ENCODE measurements at places on chromosomes 7 and 10.

- DNase-seq, result peak; percentile 22
Measured at GRCh38 chr10:124596962-124597845, 135.6 kb downstream of the LHPP start.

DNA sequence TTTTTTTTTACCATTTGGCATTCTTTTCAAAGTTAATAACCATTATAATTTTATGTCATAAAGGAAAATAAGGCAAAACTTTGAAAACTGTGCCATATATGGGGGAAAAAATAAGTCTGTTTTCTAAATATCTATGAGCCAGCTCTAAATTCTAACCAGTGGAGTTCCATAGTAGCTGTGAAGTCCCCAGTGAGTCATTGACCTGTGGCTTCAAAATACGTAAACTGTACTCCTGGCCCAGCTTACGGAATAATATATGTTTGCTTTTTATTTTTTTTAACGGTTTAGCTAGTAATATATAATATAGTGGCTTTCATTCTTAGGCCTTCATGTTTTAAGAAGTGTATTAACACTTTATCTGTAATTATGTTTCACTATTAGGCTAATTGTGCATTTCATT is 20.5 kb downstream of the ZRANB1 start:
- DNase-seq, result no peak

GRCh38 chr7:1696671-1697498 is 26.8 kb downstream of the ELFN1 start:
- DNase-seq, result no peak

DNA sequence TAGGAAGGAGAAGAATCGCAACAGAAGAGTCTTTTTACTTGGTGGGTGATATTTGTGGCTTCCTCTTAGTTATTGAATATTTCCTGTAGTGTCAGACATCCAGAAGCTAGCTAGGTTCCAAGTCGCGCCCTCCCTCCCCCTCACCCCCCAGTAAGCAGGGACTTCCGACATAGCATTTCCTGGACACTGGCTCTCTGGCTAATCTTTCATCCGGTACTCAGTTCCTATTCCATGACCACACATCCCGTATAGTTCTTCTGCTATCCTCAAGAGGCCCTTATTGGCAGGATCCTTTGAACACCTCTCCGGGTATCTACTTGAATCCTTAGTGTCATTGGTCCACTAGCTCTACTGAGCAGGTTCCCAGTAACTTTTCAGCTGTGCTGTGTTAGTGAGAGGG is 167.8 kb downstream of the HDAC9 start:
- DNase-seq, result no peak

- no peak for DNase-seq
Measured at GRCh38 chr7:1747004-1747801, 77.1 kb downstream of the ELFN1 start.

- no peak for DNase-seq
Measured at GRCh38 chr7:50857804-50858489, 75.3 kb upstream of the GRB10 start.

GRCh38 chr7:24670782-24671181 is 86.5 kb downstream of the GSDME start:
- no peak for DNase-seq

DNA sequence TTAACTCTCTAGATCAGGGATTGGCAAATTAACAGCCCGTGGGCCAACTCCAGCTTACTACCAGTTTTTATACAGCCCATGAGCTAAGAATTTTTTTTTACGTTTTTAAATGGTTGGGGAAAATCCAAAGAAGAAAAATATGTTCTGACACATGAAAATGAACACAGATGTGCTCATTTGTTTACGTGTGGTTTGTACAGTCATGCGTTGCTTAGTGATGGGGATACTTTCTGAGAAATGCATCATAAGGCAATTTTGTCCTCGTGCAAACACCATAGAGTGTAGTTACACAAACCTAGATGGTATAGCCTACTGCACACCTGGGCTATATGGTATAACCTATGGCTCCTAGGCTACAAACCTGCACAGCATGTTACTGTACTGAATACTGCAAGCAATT is 8.3 kb upstream of the SMKR1 start:
- DNase-seq, result no peak

GRCh38 chr10:124632566-124632965 is 111.6 kb downstream of the FAM53B start:
- DNase-seq, result no peak

DNA sequence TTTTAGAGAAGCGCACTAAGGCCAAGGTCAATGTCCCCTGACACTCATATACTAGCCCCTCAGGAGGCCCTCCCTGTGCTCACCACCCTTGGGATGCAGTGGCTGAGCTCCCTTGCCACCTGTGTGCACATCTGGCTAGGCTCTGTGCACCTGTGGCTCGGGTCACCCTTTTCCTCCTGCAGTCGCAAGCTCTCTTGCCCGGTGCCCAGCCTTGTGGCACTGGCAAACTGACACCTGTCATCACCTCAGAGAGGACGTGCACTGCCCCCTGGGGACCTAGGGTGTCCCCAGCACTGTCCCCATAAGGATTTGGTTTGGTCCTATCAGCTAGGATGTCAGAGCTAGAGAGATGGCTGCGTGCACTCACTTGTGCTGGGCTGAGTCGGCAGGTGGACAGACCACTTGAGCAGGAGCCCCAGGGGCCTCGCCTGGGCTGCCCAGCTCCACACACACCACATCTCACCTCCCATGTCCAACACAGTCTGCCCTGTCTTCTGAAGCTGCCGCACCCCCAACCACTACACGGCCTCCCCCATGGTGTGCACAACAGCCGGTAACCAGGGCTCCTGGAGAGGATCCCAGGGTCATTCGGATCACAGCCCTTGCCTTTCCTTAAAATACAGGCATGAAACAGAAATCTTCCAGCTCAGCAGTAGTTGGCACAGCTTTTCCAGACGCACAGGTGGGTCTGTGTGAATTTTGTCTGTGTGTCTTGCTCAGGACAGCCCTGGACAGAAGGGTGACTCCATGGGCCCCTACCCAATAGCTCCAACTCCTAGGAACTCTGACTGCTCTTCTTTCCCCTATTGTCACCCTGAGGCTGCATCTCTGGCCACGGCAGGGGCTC is 111.0 kb downstream of the GRID1 start:
- no peak for DNase-seq

DNA sequence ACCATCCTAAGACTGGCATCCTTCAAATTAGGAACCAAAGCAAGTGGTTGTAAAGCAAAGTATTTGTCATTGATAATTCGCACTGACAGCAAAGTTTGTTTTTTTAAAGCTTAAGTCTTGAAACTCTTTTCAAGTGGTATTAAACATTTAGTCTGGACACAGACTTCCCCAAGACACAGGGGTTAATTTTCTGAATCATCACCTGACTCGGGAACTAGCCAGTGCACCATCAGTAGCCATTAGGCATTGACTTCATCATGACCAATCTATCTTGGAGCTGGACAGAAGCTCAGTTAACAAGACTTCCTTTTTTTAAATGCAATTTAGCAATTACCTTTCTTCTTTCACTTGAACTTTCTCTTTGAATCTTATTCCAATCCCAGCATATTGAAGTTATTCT is 210.6 kb downstream of the ZNF365 start:
- no peak for DNase-seq

DNA sequence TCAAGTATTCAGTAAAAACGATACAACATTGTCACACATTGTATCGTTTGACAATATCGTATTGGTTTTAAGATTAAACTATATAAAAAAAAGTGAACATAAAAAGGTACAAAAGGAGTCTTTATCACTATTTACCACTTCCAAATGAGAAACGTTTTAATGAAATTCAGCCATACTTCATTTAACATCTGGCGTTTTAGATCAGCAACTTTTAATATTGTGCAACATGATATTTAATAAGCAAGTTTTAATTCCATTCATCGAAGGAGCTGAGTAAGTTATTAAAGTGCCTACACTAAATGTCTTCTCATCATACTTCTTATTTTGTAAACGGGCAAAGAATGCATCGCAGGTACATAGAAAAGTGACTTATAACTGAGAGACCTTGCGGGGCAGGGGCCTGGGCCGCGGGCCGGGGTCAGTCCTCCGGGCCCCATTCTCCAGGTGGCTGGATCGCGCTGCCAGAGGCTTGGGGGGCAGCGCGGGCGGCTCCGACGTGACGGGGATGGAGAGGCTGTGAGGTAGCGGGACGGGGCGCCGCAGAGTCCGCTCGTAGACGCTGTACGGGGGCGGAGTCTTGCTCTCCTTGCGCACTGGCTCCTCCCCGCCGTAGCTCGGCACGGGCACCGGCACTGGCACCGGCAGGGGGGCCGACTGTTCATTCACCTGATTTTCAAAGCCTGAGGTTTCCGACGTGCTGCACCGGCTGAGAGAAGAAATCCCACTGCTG is 165.8 kb upstream of the IMMP2L start:
- DNase-seq, result no peak

- no peak for DNase-seq
Measured at GRCh38 chr7:156002362-156003066, 190.3 kb upstream of the SHH start.

GRCh38 chr10:49841615-49842332 is 79.7 kb upstream of the OGDHL start:
- DNase-seq, result no peak

DNA sequence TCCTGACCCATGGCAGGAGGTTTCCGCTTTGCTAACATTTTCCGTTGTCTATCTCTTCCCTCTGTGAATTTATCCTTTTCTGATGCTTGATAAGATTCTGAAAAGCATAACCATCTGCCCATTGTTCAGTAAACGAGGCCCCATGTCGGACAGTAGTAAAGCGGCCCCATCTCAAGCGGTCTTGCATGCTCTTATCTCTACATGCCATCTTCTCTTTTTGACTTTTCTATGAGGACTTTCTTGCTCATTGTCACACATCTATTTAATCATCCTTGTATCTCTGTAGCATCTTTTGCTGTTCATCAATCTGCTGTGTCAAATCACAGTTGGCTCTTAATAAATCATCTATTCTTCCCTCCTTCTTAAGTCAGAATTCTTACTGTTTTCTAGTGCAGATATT is 37.6 kb downstream of the ZNF248 start:
- no peak for DNase-seq

- DNase-seq, result no peak
Measured at GRCh38 chr10:100282907-100283306, 3.6 kb downstream of the BLOC1S2 start.

DNA sequence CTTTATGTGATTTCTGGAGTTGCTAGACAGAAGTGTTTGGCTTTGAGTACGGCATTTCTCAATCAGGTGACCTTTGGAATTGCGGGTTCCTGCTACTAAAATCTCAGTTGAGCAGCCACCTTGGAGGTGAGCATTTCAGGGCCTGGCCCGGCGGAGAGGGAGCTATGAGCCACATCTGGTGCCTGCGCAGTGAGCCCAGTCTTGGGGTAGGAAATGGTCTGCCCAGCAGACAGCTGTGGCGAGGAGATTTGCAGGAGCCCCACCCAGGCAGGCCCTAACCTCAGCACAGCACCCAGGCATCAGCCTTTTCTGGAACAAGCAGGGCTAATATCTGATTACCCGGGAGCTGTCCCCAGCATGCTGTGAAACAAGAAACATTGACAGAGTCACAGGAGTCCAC is 547.9 kb upstream of the FOXK1 start:
- DNase-seq, result no peak

DNA sequence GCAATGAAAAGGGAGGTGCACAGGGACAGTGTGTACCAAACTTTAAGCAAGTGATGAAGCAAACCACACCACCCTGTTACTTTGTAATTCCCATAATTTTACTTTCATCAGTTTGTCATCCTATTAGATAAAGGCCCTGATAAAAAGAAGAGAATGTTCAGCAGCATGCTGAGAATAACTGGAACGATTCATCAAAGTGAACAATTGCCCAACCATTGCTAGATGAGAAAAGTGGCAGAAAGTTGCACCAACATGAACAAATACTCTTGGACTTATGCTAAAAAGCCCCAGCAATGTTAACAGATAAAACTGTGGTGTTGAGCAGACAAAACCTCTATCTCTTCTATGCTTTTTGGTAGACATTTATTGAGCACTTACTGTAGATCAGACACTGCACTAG is 75.5 kb upstream of the PCGF5 start:
- DNase-seq, result no peak

DNA sequence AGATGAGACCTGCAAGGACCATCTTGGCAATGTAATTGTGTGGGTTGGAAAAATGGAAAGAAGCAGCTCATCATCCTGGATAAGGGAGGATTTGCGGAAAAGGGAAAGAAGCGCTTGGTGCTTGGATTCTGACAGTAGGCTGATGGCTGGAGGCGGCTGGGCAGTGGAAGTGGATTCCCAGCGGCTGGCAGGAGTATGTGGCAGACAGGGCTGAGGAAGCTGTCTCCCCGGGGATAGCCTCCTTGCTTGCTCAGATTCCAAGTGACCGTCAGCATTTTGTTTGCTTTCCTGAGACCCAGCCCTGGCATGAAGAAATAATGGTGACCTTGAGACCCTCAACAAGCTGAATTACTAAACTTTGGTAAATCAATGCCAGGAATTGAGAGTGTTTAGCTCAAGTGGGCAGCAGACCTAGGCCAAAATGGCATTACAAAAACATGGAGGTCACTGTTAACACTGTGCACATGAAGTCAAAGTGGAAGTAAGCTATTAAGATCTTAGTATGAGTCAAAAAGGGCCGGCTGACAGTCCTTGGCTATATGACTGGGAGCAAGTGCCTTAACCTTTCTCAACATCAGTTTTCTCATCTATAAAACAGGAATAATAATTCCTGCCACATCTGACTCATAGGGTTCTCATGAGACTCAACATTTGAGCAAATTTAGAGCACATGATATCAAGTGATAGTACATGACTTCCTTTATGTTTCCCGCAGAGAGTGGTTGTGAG is 21.3 kb downstream of the SLC25A28 start:
- DNase-seq, result no peak

GRCh38 chr10:2893158-2893845 is 174.0 kb upstream of the PFKP start:
- no peak for DNase-seq

DNA sequence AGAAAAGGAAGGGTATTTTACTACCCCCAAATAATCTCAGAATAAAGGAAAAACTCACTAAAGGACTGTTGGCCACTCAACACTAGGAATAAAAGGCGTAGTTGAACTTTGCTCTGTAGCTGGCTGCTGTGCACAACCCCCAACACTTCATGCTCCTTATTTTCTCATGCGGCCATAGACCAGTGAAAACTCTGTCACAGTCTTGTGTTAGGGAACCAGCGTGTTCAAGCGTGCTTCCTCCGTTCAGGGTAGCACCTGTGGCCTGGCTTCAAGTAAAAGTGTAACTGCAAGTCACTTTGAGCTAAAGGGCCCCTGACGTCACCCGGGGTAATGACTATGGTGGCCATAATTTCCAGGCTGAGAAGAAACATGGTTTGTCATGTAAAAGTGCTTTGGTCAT is 27.0 kb downstream of the BLNK start:
- no peak for DNase-seq

- no peak for DNase-seq
Measured at GRCh38 chr7:91875851-91876250, 4.7 kb downstream of the MTERF1 start.

- DNase-seq, result no peak
Measured at GRCh38 chr7:27888736-27889135, 148.8 kb downstream of the TAX1BP1 start.

DNA sequence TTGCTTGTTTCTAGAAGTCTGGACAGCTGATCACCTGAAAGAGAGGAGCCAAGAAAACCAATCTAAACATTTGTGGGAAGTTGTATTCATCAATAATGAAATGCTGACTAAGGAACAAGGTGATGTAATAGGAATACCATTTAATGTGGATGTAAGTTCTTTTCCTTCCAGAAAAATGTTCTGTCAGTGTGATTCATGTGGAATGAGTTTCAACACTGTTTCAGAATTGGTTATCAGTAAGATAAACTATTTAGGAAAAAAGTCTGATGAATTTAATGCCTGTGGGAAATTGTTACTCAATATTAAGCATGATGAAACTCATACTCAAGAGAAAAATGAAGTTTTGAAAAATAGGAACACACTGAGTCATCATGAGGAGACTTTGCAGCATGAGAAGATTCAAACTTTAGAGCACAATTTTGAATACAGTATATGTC is 39.8 kb upstream of the ZNF37A start:
- no peak for DNase-seq

- DNase-seq, result no peak
Measured at GRCh38 chr7:3005257-3005656, 38.4 kb downstream of the CARD11 start.

Data from LoVo (cell line).